ENCODE measurements at places on chromosomes 4 and X.
A peak's percentile ranks its signal among the peaks of the same experiment; 100 is the strongest.

DNA sequence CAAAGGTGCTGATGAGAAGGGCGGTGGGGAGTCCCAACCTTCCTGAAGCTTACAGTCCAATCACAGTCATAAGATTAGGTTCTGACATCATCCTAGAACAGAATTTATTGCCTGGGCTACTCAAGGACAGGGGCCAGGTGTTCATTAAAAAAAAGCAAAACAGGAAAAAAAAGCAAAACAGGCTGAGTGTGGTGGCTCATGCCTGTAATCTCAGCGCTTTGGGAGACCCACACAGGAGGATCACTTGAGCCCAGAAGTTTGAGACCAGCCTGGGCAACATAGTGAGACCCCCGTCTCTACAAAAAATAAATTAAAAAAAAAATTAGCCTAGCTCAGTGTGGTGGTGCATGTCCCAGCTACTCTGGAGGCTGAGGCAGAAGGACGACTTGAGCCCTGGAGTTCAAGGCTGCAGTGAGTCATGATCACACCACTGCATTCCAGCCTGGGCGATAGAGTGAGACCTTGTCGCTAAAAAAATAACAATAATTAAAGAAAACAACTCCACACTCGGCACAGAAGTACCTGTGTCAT is 3.0 kb downstream of the RAB9A start:
- peak; percentile 59 for DNase-seq

- no peak for DNase-seq
Measured at GRCh38 chrX:9318213-9318612, 146.6 kb upstream of the TBL1X start.

GRCh38 chr4:88907478-88907877 is 149.5 kb downstream of the FAM13A start:
- DNase-seq, result no peak

- DNase-seq, result no peak
Measured at GRCh38 chr4:12844141-12844540, 640.0 kb downstream of the RAB28 start.

GRCh38 chr4:71229477-71230270 is 109.1 kb upstream of the SLC4A4 start:
- peak; percentile 21 for DNase-seq

DNA sequence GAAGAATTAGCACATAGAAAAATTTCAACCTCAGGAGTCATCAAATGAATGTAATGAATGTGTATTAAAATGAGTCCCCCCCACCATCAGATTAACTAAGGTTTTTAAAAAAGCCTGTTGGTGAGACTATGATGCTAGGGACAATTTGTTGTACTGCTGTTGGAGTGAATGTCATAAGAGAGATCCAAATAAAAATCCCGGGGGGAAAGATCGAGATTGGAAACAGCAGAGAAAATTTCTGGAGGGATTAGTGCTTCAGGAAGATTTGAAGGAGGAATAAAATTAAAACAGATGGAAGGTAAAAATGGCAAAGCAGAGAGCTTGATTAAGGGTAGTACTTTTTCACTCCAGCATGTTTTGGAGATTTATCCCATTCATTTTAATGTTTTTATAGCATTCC is 25.9 kb upstream of the SFRP2 start:
- DNase-seq, result no peak

DNA sequence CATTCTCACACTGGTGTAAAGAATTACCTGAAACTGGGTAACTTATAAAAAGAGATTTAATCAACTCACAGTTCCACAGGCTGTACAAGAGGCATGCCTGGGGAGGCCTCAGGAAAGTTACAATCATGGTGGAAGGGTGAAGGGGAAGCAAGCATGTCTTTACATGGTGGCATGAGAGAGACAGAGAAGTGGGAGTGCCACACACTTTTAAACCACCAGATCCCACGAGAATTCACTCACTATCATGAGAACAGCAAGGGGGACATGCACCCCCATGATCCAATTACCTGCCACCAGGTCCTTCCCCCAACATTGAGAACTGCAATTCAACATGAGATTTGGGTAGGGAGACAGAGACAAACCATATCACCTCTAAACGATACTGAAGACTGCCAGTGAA is 23.0 kb downstream of the EPGN start:
- no peak for DNase-seq

DNA sequence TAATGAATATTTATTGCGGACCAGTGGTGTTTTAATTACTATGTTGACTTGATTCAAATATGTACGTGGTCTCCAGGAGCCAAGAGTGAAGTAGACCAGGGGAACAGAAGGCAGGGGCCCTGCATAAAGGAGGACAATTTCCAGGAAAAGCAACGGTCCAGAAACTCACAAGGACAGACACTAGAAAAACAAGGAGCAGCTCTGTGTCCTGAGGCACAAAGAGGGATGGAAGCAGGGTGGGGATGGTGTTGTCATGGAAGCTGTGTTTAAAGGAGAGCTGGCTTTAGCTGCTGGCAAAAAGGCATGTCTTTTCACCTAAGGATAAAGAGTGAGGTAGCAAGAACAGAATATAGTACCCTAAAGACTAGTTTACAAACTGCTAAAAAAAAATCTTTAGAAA is 254.1 kb upstream of the TENM3 start:
- no peak for DNase-seq

DNA sequence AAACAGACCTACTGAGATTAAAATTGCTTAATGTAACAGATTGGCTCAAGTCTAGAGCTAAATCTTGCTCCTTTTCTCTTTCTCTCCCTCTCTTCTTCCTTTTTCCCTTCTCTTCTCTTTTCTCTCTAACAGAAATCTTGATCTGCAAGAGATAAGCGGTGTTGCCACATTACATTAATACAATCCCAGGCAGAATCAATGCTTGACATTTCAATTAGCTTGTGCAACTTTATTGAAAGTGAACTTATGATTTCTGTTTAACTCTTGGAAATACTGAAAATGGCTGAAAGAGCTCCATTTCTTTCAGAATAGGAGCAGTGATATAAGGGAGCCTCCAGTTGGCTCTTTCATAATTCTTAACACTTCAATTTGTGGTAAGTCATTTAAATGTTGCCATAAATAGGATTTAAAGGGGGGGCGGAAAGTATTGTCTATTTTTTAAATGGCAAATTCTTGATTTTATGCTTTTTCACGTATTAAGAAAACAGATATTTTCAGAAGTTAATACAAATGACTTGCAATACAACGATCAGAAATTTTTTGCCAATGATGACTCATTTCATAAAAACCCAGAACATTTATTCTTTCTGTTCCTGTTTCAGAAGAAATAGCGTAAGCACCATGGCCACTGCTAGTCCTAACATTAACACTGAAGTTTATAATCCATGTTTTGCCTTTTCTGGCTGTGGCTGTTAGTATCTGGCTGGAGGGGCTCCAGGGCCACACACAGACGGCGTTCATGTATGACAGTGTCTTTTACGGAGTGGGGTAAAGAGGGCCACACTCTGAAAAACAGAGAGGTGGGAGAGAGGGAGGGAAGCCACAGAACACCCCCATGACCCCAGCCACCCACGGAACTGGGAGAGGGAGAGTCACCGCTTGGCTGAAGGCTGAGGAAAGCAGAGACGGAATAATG is 115.7 kb upstream of the FAT1 start:
- no peak for DNase-seq

GRCh38 chr4:130901321-130901720 is 1805.4 kb downstream of the C4orf33 start:
- no peak for DNase-seq

DNA sequence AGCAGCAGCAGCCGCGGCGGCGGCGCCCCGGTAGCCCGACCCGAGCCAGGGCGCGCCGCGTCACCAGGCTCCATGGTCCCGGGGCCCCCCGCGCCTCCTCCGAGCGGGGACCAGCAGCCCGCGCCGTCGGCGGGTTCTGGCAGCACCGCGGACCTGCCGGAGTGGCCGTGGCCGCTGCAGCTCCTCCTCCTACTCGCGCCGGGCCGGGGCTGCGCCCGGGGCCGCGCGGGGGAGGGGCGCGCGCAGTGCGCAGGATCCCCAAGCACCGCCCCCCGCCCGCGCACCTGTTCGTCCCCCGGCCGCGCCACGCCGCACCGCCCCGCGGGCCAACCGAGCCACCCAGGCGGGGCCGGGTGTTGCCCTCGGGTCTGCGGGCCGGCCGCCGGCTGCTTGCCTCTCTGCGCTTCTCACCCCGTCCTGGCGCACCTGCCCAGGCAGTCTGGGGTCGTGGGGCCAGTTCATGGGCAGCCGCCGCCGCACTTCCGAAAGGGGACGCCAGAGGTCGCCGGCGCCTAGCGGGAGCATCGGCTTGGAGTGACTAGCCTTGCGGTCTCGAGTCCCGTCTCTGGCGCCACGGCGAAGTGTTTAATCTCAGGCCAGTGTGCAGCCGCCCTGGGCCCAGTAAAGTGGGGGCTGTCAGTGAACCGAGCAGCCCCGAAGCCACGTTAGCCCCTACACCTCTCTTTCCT is at the start of gene SLC9A7:
SLC9A7 (minus strand) TSS at position 163 of the 689 bp plus-strand sequence; CDS start at position 74, 89 bp downstream.
- peak; percentile 87 for DNase-seq

DNA sequence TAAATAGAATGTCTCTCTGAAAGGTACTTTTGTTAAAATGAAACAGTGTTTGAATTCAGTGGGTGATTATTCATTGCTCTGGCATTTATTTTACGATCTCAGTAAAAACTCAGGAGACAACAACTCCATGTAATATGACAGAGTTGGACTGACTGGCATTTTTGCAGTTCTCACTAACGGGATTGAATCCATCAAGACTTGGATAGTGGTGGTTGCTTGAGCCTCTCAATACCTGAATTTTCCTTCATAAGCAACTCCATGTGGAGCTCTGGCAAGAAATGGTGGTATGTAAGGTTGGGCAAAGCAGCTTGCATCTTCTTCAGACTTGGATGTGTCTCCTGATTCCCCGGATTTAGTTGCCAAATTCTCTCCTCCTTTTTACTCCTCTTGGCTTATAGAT is 72.7 kb downstream of the FRMPD4 start:
- DNase-seq, result no peak

- DNase-seq, result no peak
Measured at GRCh38 chr4:152514356-152514755, 21.5 kb downstream of the FBXW7 start.

- DNase-seq, result no peak
Measured at GRCh38 chrX:73766431-73766795, 203.4 kb downstream of the CHIC1 start.

DNA sequence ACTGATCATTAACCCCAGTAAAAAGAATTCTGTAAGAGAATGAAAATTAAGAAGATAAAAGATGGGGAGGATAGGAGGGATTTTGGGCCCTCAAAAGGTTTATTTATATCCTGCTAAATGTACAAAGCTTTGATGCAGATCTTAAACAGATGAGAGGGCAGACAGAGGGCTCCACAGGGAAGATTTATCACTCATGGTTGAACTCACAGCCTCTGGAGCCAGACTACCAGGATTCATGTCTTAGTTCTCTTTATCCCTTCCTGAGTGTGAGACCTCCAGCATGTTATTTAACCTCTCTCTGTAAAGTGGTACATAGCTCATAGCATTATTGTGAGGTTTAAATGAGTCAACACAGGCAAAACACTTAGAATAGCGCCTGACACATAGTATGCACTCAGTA is 74.4 kb downstream of the SOWAHB start:
- no peak for DNase-seq

GRCh38 chr4:112516471-112517066 is 589 bp upstream of the NEUROG2 start:
- no peak for DNase-seq

- DNase-seq, result no peak
Measured at GRCh38 chrX:39425124-39425806, 624.0 kb downstream of the MID1IP1 start.

- no peak for DNase-seq
Measured at GRCh38 chrX:48864210-48864609, 28.8 kb upstream of the PCSK1N start.

GRCh38 chr4:8697826-8698225 is 105.3 kb downstream of the CPZ start:
- DNase-seq, result no peak
